ENCODE measurements at places on chromosomes 13 and 19. TPM values are rescaled to one million over a fixed set of nuclear protein-coding genes. Genes with fewer than 3 reads are reported as not detected.

DNA sequence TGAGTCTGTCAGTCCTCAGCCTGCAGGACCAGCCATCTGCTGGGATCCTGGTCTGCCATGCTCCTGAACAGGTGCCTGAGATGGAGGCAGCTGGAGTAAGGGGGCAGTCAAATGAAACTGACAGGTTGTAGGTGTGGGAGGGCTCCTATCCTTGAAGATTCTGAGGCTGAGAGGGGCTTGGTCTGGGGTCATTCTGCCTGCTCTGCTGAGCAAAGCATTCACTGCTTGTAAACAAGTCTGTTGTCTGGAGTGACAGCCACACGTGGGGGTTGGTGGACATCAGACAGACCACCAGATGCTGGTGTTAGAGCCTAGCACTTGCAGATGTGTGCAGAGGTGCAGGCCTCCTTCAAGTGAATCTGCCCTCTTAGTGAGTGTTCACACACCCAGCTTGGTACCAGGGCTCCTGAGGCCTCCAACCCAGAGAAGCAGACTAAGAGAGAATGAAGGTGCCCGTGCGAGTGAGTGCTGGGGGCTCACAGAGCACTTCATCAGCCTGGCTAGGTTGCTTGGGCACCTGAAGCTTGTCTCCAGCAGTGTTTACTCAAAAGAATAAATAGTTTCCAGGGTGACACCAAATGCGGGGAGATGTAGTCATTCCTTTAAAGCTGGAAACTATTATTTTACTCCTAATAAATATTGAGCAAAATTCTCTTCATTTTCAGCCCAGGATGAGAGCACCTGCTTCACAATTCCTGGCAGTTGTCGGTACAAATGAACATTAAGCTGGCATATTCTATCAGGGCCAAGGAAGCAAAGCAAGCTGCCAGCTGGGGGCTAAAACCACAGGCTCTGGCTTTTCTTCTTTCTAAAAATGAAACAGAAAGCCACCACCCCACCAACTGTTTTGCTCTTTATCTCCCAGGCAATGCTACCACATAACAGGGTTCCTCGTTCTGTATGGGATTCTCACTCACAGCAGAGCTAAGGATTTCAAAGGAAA lies 82.3 kb downstream of the RNASEH2B start:
- H3K27me3 ChIP-seq: no peaks in the 10 kb centered on the region
- peaks cover 15% of the 10 kb centered on the region for H3K4me1 ChIP-seq
- peak overlapping the region; percentile 59 for H3K27ac ChIP-seq
- H3K36me3 ChIP-seq: no peaks in the 10 kb centered on the region

- no peak for DNase-seq
- no peaks in the 10 kb centered on the region for H3K27me3 ChIP-seq
- no peaks in the 10 kb centered on the region for H3K4me1 ChIP-seq
- H3K36me3 ChIP-seq: no peaks in the 10 kb centered on the region
- no peak overlapping the region for H3K4me3 ChIP-seq
Observed at GRCh38 chr13:73146707-73147106, 87.9 kb downstream of the KLF5 start.

NCAN gene
- not detected for polyA plus RNA-seq

ZNF844 gene
- 2.4 TPM for polyA plus RNA-seq

DNA sequence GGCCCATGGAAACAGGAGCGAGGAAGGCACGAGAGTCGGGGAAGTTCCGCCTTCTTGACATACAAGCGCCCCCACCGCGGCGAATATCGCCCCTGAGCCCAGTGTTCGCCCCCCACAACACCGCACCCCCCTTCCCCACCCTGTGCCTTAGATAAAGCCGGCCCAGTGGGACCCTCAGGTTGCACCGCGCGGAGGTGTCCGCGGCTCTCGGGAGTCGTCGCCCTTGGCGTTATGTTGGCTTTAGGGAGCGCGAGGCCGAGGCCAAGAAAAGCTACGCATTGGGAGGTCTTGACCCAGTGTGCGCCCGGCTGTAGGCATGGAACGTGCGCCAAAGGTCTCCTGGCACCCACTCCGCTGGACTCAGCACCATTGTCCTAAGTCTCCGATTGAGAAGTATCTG lies 603 bp upstream of the ZNF132 start:
- DNase-seq: no peak
- peaks cover 17% of the 10 kb centered on the region for H3K4me1 ChIP-seq
- H3K36me3 ChIP-seq: peaks cover 21% of the 10 kb centered on the region

- no peaks in the 10 kb centered on the region for H3K4me1 ChIP-seq
- no peak overlapping the region for H3K27ac ChIP-seq
- no peak overlapping the region for H3K4me3 ChIP-seq
- no peaks in the 10 kb centered on the region for H3K36me3 ChIP-seq
Observed at GRCh38 chr13:97911311-97912138, 42.0 kb upstream of the IPO5 start.

- H3K4me3 ChIP-seq: no peak overlapping the region
- no peaks in the 10 kb centered on the region for H3K27me3 ChIP-seq
- H3K27ac ChIP-seq: no peak overlapping the region
- peaks cover 11% of the 10 kb centered on the region for H3K36me3 ChIP-seq
- DNase-seq: no peak
- no peaks in the 10 kb centered on the region for H3K4me1 ChIP-seq
Observed at GRCh38 chr13:74274916-74275315, 140.7 kb upstream of the KLF12 start.

RFPL4A gene
- polyA plus RNA-seq: not detected

GRCh38 chr13:45778882-45779281 lies 72.7 kb downstream of the SIAH3 start:
- H3K27me3 ChIP-seq: peaks cover 3% of the 10 kb centered on the region
- no peak overlapping the region for H3K27ac ChIP-seq
- no peaks in the 10 kb centered on the region for H3K4me1 ChIP-seq
- H3K4me3 ChIP-seq: no peak overlapping the region

- no peaks in the 10 kb centered on the region for H3K36me3 ChIP-seq
- no peaks in the 10 kb centered on the region for H3K4me1 ChIP-seq
Observed at GRCh38 chr13:38981096-38981495, 9.5 kb downstream of the STOML3 start.

GRCh38 chr19:7642295-7643030 lies 5.6 kb downstream of the STXBP2 start:
- no peak for DNase-seq
- H3K36me3 ChIP-seq: peaks cover 16% of the 10 kb centered on the region
- H3K4me3 ChIP-seq: no peak overlapping the region
- H3K4me1 ChIP-seq: peaks cover 18% of the 10 kb centered on the region
